ENCODE measurements at places on chromosomes 1 and 21.

- no peak for ATAC-seq
These were observed 45.7 kb downstream of the PSMG1 start for GRCh38 chr21:39137248-39138178.

GRCh38 chr1:56199956-56200355, 379.4 kb downstream of the PLPP3 start:
- no peak for ATAC-seq

- no peak for ATAC-seq
These were observed 628.4 kb upstream of the TMPRSS15 start for GRCh38 chr21:19031953-19032352.

GRCh38 chr1:32871364-32872191, 866 bp upstream of the FNDC5 start:
- no peak for ATAC-seq

DNA sequence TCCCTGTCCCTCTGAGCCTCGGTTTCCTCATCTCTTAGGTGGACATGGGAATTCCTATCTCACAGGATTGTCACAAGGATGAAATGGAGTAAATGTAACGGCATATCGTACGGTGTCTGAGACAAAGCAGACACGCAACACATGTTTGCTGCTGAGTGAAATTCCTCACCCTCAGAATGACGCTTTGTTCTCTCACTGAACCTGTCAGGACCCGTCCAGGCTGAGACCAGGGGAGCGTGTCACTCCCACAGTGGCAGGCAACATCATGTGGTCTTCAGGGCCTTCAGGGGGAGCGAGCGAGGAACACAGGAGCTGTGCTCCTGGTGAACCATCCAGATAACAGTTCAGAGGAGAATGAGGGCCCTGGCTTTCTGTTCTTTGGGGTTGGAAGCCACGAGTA, 74.2 kb downstream of the TOMM20 start:
- no peak for ATAC-seq

Measured in activated CD4-positive, CD25-positive, alpha-beta regulatory T cell treated with anti-CD3 and anti-CD28 coated beads, Interleukin-2, amount 50 U/mL, for 24 hours (primary cell).